Upper lobe of left lung (tissue), 6 donors: ENCODE measurements at places on chromosomes 1 and 21. TPM values are rescaled to one million over a fixed set of nuclear protein-coding genes. Genes with fewer than 3 reads are reported as not detected.

DNA sequence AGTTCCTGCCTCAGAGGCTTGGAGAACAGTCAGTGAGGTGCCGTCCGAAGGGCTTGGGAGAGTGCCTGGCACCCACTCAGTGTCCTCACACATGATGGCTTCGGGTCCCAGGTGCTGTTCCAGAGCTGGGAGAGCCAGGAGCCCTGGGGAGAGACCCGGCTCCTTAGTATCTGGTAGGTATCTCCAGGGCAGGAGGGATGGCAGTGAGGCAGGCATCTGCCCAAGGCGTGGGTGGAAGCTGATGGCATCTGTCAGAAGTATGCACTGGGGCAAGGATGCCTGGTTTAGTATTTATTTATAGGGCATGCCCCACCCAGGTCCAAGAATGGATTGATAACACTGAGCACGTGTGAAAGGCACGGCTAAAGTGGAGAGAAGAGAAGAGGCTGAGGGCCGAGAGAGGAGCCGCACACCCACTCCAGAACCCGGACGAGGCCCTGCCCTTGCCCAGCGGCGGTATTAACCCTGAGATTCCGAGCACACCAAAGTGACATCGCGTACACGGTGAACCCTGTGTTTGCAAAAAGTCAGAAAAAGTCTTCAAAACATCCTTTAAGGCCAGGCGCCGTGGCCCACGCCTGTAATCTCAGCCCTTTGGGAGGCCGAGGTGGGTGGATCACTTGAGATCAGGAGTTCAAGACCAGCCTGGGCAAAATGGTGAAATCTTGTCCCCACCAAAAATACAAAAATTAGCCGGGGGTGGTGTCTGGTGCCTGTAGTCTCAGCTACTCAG, 2.4 kb downstream of the TP73 start:
- DNase-seq: no peak

The RGS16 gene
- 27.2 TPM for total RNA-seq

DNA sequence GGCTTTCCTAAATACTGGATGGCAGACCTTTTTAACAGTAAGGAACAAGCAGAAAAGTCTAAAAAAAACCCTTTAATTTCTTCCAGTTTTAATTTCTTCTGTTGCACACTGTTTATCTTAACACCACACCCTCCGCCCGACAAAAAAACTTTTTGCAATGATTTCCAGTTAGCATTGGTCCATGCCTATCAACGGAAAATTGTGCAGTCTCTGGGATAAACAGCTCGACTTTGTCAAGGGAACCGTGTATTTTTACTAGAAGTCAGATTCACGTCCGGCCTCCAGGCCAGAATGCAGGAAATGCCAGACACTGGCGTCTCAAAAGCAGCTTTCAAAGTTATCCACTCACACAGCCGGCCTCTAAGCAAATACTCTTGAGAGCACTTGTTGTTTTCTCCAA, 378 bp upstream of the NUP210L start:
- no peak for DNase-seq

DNA sequence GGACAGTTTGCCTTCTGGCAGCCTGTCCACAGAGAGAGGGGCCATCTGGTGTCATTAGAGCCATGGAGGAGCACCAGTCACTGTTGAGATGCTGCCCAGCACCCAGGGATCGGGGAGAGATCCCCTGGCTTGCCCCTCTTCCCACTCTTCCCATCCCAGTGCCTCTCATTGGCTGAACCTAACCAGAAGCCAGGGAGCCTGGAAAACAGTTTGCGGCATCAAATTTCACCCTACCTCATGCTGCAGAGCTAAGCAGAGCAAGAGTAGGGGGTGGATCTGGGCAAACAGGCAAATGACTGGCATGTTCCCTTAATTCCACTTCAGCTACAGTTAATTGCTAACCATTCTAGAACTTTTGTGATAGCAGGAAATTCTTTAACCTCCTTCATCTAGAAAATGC, 19.1 kb downstream of the TRAF5 start:
- DNase-seq: no peak

The SMCP gene
- not detected for total RNA-seq

DNA sequence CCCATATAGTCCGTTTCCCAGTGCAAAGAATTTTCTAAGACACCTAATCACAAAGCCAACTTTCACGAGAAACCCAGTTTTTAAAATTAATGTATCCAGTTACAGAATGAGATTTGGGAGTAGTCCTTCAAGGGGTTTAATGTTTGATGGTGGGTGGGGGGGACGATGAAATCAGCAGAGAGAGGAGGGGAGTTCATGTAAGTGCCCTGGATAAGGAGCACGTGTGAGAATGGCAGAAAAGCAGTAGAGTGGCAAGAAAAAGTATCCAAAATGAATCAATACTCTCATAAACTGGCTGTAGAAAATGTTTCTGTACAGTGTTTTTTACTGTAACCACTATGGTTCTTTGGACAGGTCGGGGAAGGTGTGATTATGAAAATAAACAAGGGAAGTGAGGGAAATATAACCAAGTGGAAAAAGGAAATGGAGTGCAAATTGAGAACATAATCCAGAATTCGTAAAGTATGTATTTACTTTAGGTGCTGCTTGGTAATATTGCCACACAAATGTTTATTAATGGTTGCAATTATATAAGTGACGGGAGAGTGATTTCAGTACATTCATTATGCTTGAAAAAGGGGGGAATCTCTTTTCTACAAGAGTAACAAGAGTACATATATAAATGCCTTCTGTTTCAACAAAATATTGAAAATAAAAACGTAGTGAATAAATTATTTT, 118.7 kb upstream of the RRP15 start:
- DNase-seq: no peak

GRCh38 chr1:233627823-233628222, 13.9 kb downstream of the KCNK1 start:
- DNase-seq: no peak

The WDR64 gene
- not detected for total RNA-seq

DNA sequence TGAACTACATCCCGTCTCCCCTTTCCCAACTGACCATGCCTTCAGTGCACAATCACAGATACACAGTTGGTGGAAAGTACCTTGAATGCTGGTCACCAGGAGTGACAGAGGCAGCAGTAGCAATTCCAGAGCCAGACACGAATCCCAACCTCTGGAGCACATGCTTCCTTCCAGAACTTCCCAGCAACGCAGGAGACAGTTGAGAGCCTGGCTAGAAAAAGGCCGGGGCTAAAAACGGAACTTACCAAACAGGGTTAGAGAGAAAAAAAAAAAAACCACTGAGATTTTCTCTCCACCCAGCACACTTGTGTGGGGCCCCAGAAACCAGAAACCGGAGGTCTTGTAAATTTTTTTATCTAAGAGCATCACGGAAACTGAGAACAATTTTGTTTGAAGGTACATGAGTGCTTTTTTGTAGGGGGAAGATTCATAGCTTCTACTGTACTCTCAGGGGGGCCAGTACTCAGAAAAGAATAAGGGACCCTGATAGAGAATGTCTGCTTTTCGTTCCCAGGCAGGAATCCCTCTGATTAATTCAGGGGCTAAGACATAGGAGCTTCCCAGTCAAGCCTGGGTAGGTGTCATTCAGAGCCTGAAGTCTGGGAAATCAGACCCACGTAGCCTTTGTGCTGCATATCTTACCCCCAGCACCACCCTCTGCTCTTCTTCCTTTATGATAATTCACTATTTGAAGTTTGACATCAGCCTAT, at the start of gene CD48:
TSS of gene CD48 (minus strand) at position 221 of the 710 bp plus-strand sequence. CDS start at position 162, 59 bp downstream.
- DNase-seq: no peak

The OLFML3 gene
- total RNA-seq: 13.2 TPM

The ZYG11A gene
- 0.10 TPM for total RNA-seq

The MIER1 gene
- 28.1 TPM for total RNA-seq

GRCh38 chr21:27292783-27293182, 325.9 kb upstream of the ADAMTS5 start:
- no peak for DNase-seq

The HSPG2 gene
- 206 TPM for total RNA-seq

The FCRL6 gene
- 3.5 TPM for total RNA-seq

- DNase-seq: no peak
These were observed 43.3 kb downstream of the FAAP20 start for GRCh38 chr1:2151252-2151651.

DNA sequence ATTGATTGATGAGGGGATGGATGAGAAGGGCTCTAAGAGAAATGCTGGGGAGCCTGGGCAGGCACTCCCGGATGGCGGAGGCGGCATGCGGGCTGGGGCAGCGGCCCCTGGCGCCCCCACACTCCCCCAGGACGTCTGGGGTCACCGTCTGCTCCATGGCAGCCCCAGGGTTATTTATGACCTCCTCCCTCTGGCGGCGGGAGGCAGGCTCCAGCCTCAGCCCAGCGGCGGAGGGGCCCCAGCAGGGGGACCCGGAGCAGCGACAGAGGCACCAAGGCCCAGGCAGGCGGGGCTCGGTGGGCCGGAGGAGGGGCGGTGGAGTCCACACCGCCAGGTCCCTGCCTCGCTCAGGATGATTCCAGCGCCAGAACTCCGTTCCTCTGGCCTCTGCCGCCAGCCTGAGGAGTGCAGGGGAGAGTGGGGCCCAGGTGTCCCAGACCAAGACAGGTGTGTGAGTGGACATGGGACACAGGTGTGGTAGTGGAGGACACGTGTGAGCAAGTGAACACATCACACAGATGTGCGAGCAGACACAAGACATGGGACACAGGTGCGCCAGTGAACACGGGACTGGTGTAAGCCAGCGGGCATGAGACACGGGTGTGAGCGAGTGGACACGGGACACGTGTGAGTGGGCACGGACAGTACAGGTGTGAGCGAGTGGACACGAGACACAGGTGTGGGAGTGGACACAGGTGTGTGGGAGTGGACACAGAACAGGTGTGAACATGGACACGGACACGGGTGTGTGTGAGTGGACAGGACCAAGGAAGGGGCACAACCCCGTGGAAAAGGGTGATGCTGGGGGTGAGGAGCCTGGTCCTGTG, 2.5 kb upstream of the SAMD11 start:
- no peak for DNase-seq

DNA sequence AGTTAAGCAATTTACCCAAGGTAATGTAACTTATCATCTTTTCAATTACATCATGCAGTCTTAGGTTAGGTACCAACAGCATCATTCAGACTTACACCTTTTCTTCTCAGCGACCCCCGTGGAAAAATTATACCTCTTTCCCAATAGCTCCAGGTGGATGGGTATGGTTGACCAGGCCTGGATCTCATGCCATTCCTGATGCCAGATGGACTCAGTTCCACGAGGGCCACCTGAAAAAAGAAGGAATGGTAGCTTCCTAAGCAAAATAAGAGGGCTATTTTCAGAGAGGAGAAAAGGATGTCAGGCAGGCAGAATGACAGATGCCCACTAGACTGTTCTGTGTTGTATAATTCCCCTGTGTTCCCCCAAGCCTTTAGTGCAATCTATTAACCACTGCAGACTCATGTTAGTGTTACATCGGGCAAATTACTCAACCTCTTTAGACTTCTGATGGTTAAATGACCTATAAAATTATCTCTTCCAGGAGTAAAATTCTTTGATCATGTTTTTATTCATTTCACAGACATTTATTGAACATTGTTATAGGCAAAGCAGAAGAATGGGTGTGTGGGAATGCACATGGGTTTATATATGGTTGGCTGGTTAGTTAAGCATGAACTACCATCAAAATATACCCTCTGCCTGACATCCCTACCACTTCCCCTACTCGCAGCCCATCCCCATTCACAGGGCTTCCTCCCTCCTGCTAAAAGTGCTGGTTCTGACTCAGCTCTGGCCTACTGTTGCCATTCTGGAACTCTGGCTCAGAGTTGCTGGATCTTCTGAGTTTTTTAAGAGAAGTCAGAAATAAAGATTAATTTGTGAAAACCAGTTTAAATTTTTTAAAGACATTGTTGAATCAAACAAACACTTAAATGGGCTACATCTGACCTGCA, 10.6 kb upstream of the MYSM1 start:
- no peak for DNase-seq

The TMEM125 gene
- 239 TPM for total RNA-seq

DNA sequence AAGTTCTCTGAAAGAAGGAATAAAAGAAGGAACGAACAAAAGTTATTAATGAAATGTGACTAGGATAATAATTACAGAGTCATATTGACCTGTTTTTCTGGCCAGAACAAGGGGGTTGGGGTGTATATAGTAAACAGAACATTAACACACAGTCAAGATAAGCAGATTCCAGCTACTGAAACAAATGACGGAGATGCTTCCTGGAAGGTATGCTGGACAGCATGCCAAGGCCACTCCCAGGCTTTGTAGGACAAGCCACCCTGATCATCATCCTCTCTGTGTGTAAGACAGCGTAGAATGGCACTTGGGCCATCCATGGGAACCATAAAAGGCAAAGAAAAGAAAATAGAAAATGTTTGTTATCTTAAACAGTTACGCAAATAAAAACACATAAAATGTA, 120.7 kb downstream of the TGFBR3 start:
- no peak for DNase-seq

DNA sequence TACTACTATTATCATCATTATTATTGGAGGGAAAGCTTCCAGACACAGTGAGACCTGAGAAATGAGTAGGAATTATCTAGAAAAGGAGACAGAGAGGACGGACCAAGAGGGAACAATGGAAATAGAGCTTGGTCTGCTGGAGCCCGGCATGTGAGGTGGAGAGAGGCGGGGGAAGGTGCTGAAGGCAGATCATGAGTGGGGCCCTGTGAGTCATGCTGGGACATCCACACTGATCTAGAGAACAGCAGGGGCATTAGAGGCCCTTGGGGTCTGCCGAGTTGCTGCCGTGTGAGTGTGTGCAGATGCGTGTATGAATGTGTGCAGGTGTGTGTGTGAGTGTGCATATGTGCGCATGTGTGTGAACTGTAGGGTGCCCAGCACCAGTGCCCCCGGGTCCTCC, 65.7 kb downstream of the TMCO4 start:
- no peak for DNase-seq

- DNase-seq: no peak
These were observed 129.4 kb downstream of the RASAL2 start for GRCh38 chr1:178223289-178223688.

DNA sequence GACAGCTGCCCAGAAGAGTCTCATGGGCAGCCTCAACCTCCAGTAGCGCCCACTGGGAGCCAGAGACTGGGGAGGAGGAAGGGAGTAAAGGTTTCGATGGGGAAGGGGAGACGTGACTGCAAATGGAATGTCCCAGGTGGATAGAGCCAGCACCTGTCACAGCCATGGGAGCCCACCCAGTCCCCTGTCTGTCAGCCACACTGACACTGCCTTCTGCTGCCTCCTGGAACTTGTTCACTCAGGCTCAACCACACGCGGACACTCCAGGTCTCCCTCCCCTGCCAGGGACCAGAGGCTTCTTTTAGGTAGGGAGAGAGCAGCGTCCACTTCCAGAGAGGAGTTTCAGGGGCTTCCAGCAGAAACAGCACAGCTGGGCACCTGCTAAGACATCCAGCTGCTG, 346.3 kb downstream of the NPHP4 start:
- no peak for DNase-seq

DNA sequence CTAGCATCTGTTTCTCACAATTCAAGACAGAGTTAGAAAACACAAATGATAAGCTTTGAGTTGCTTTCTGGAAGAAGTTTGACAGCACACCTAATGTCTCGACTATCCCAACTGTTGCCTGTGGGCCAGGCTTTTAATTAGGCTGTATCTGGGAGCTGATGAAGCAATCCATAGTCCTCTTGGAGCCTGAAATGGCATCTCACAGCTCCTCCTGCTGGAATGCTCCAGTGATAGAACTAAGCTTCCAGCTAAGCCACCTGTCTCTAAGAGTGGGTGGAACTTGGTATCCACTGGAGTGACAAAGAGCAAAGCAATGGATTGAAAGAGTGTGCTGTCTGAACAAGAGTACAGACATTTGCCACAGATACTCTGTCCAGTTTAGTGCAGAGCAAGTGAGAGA, 605.3 kb upstream of the NR5A2 start:
- DNase-seq: no peak
